ENCODE measurements at places on chromosomes 4 and X.

DNA sequence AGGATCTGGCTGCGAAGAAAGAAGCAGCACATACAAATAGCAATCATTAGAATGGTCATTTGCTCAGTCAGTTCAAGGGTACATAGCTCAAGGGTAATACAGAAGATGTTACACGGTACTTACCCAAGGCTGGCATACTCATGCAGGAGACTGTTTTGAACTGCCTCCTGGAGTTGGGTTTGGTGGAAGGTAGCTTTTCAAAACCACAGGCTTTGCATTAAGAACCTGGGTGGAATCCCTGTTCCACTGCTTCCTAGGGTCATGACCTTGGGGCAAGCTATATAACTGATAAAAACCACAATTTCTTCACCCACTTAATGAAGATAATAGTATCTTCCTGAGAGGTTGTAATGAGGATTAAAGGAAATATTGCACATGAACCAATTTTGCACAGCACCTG lies 36.5 kb downstream of the TBC1D9 start:
- DNase-seq: no peak

- DNase-seq: no peak
Measured at GRCh38 chrX:100994352-100995281, 25.1 kb downstream of the ARL13A start.

DNA sequence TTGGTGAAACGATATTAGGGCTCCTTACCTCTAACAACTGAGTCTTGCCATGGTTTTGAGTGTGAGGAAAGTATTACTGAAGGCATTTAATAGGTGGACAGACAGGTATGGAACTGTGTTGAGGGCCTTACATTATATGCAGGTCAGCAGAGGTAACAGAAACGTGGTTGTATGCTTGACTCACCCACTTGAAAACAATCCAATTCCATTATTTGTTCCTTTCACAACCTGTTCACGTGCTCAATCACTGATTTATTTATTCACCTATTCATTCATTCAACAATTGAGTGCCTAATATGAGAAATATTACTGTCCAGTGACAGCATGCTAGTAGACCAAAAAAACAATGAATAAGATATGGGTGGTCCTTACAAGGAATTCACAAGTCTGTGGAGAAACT lies 33.3 kb upstream of the PPARGC1A start:
- DNase-seq: no peak

- DNase-seq: no peak
Measured at GRCh38 chrX:122641136-122641535, 542.9 kb upstream of the GRIA3 start.

- DNase-seq: no peak
Measured at GRCh38 chrX:112868586-112868985, 28.0 kb upstream of the AMOT start.

- DNase-seq: no peak
Measured at GRCh38 chrX:154032160-154032559, 12.5 kb upstream of the IRAK1 start.

DNA sequence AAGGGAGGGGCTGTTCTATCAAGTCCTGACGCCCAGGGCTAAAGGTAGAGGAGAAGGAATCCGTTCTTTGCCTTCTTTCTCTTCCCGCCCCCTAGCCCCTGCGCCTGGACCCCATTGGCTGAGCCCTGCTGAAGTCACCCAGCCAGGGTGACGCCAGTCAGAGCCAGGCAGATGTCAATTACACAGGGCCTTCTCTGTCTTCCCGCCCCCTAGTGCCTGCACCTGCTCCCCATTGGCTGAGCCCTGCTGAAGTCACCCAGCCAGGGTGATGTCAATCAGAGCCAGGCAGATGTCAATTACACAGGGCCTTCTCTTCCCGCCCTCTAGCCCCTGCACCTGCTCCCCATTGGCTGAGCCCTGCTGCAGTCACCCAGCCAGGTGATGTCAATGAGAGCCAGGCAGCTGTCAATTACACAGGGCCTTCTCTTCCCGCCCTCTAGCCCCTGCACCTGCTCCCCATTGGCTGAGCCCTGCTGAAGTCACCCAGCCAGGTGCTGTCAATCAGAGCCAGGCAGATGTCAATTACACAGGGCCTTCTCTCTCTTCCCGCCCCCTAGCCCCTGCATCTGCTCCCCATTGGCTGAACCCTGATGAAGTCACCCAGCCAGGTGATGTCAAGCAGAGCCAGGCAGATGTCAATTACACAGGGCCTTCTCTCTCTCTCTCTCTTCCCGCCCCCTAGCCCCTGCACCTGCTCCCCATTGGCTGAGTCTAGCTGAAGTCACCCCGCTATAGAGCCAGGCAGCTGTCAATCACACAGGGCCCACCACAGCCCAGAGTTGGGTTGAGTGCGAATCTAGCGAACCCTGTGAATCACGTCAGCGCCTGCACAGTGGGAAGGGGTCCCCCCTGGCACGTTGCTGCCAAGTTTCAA lies 46.4 kb downstream of the ASMT start:
- no peak for DNase-seq

DNA sequence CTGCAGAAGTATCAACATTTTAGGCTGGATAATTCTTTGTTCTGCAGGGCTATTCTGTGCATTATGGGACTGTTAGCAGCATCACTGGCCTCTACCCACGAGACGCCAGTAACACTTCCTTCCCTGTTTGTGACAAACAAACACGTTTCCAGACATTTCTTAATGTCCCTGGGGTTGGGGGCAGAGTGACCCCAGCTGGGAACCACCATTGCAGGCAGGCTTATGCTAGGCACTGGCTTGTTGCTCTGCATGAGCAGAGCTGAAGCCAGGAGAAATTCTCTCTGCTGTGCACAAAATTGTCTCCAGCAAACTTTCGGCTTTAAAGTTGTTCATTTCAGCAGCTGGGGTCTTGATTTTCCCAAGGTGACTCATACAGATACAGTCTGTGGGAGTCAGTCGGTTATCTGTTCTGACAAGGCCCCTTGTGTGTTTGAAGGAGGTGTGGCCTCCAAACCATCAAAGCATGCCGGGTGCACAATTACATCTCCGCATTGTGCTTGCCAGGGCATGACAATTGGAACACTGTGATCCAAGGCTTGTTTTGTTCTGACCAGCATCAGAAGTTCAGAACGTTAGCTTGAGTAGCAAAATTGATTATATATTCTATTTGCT lies 156.4 kb upstream of the BOD1L1 start:
- DNase-seq: no peak

GRCh38 chr4:48175328-48175727 lies 41.3 kb upstream of the TXK start:
- no peak for DNase-seq

GRCh38 chr4:87679449-87680169 lies 29.5 kb downstream of the DMP1 start:
- peak; percentile 22 for DNase-seq

- no peak for DNase-seq
Measured at GRCh38 chr4:74284053-74284452, 24.2 kb upstream of the EPGN start.

- no peak for DNase-seq
Measured at GRCh38 chr4:26867914-26868684, 7.5 kb downstream of the STIM2 start.

DNA sequence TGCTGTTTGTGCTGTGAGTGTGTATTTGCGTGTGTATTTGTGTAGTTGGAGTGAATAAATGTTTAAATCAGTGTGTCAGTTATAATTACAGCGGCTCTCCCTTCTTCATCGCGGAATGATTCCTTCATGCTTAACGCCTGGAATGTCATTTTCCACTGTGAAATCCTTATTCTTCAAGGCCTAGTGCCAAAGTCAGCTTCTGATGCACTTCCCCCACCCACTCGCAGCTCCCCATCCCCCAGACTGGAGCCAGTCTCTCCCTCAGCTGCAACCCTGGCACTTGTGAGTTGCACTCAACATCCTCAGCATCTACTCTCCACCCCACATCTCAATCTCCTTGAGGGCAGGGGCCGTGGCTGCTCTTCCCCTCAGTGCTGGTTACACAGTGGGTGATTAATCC lies 583.0 kb downstream of the BCOR start:
- DNase-seq: no peak

DNA sequence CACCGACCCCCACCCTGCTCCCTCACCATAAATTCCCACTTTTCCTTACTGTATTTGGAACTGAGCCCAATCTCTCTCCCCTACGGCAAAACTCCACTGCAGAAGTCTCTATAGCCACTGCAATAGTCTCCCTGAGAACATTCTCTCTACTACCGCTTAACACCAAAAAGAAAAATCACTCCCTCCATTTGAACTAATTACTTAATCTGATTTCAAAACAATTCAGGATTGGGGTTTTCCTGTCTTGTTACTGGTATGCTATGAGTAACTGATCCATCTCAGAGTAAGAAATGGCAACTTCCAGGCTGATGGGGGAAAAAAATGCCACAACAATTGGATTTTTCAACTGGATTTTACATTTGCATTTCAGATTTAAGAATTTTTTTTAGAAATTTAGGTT lies 5.8 kb downstream of the PAPSS1 start:
- no peak for DNase-seq

- no peak for DNase-seq
Measured at GRCh38 chr4:3791910-3792542, 25.8 kb downstream of the ADRA2C start.

DNA sequence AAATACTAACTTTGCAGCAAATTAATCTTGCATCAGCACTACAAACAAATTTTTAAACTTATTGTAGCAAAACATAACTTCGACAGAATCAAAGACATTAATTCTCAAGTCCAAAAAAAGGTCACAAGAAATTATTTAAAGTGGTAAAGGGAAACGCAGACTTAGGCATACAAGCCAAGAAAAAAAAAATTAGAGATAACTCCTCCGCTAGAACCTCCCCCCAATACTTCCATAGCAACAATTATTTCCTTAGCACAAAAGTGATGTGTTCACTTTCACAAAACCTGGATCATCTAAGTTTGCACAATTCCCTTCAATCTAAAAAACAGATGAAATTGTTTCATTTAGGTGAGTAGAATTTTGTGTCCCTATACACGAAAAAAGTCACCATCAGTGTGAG lies 1.1 kb downstream of the LRBA start:
- no peak for DNase-seq

DNA sequence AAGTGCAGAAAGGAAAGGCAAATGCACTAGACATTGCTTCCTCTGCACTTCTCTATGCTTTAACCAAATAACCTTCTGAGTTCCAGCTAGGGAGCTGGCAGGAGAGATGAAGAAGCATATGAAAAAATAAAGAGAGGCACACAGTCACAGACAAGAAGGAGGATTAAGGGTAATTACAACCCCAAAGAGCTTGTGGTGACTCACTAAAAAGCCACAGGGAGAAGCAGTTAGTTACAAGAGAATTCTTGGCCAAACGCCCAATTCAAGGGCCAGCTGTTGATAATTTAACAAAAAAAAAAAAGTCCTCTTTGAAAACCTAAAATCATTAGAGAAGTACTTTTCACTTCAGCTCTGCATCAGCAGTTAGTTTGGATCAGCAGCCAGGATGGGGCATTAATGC lies 478.0 kb downstream of the KCNIP4 start:
- DNase-seq: peak; percentile 37

DNA sequence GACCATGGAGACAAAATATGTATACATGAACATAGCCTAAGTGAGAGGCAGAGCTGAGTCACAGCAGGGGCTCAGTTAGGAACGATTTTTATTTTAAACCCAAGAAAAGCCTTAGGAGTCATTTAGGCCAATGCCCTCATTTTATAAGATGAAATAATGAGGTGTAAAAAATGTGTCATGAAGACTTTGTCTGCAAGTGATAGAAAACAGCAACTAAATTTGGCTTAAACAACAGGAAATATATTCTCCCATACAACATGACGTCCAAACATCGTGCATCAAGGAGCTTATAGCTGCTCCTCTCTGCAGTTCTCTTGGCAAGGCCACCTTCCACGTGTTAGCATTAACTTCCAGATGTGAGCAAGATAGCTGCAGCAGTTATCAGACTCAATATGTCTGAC lies 16.8 kb downstream of the SCFD2 start:
- peak; percentile 69 for DNase-seq

DNA sequence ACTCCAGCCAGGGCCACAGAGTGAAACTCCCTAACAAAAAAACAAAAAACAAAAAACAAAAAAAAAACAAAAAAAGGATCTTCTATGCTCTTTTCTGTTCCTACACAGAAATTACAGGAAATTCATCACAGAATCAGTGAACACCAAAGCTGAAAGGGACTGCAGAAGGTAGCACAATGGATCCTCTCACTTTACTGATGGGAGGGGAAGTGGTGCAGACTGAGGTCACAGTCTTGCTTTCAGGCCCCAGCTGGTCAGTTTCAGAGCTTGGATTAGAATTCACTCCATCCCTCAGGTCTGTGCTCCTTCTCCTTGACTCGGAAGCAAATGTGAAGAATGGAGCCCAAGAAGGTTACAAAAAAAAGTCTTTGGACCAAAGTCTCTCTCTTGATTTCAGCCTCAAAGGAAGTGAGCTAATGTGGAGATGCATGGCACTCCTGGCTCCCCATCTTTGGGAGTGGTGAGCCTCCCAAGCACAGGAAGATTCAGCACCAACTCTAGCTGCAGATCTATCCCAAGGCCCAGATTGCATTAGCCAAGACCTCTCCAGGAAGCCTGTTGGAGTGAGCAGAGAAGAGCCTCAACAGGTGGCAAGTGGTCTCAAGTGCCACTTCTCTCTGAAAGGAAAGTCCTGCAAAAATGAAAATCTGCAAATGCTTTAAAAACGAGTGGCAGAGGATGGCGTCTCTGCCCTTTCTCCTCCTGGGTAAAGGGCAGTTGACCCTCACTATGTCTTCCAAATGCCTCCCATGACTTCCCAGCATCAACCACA lies 176.0 kb downstream of the MAML3 start:
- no peak for DNase-seq

DNA sequence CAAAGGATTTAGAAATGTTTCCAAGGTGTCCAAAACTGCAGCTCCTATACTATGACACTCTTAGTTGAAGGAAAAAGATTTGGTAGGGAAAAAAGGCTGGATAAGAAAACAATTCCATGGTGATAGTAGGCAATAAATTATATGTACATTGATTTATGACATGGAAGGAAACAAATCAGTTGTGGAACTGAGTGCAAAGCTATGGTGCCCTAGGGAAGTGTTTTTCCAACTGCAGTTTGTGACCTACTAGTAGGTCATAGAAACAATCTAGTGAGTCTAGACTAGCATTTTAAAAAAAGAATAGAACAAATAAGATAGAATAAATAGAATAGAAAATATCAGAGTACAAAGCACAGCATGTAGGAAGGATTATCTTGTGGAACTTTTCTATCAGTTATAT lies 58.4 kb upstream of the TSPAN5 start:
- DNase-seq: no peak

DNA sequence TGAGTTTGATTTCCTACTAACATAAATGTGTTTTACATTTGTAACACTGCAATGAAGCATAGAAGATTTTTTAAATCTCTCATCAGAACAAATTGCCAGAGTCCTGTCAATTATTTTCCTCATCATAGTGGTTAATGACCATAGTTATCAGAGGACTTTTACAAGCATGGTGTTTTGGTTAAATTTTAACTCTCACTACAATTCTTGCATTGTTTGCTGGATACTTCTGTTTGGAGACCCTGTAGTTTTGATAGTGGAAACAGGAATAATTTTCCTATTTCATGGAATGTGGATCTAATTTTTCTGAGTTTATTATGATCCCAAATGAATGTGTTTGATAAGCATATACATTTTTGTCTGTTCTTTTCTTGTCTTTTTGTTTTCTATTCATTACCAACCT lies 16.8 kb downstream of the NIPAL1 start:
- DNase-seq: no peak

Measured in HFF-Myc (cell line).